ENCODE measurements at places on chromosomes 3 and 15. TPM values are rescaled to one million over a fixed set of nuclear protein-coding genes. Genes with fewer than 3 reads are reported as not detected.

Gene GOLGA8Q
- not detected for total RNA-seq

DNA sequence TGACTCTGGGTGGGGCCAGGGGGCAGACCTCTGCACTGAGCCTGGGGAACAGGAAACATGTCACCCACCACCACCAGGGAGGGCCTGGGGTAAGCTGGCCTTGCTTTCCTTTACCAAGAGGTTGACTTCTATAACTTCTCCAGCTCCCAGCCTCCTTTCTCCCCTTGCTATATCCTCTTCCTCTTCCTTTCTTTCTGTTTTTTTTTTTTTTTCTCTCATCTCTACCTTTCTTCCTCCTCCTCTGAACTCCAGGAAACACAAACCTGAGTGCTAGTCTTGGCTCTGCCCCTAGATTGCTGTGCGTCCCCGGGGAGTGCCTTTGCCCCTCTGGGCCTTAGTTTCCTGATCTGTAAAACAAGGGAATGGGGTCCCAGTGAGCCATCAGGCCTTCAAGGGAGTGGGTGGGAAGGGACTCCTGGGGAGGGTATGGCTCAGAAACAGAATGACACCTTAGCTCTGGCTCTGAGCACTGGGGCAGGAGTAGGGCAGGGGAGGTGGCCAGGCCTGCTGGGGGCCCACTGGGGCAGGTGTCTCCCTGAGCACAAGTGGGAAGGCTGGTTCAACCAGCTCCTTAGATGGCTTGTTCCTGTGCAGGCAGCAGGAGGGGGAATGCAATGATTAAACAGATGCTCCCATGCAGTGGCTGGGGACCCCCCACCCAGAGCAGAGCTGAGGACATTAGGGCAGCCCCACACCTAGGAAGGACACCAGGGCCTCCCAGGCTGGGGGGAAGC is 4.3 kb downstream of the SNX33 start:
- peaks cover 52% of the 10 kb centered on the region for H3K4me1 ChIP-seq
- peak overlapping the region; percentile 44 for H3K27ac ChIP-seq
- peaks cover 19% of the 10 kb centered on the region for H3K27me3 ChIP-seq
- peak overlapping the region; percentile 70 for H3K4me3 ChIP-seq
- DNase-seq, result no peak

- peak; percentile 42 for DNase-seq
- H3K27ac ChIP-seq, result peak overlapping the region; percentile 93
- peaks cover 31% of the 10 kb centered on the region for H3K4me1 ChIP-seq
- no peaks in the 10 kb centered on the region for H3K27me3 ChIP-seq
These were observed 99.0 kb downstream of the TMCC1 start for GRCh38 chr3:129794311-129795185.

GRCh38 chr3:141217389-141217788 is 14.2 kb upstream of the PXYLP1 start:
- peaks cover 1% of the 10 kb centered on the region for H3K27me3 ChIP-seq
- no peak overlapping the region for H3K27ac ChIP-seq
- H3K36me3 ChIP-seq, result no peaks in the 10 kb centered on the region
- no peaks in the 10 kb centered on the region for H3K4me1 ChIP-seq
- no peak for DNase-seq
- no peak overlapping the region for H3K4me3 ChIP-seq

Gene GPR171
- total RNA-seq, result not detected

GRCh38 chr15:68846851-68847439 is 26.2 kb upstream of the ANP32A start:
- no peak overlapping the region for H3K4me3 ChIP-seq
- DNase-seq, result no peak
- no peak overlapping the region for H3K27ac ChIP-seq

Gene TIMP4
- 0.69 TPM for total RNA-seq

Gene SLC22A13
- total RNA-seq, result 0.21 TPM

Gene GRIP2
- total RNA-seq, result 6.6 TPM

GRCh38 chr3:50124052-50124799 is 30.9 kb upstream of the SEMA3F start:
- peaks cover 6% of the 10 kb centered on the region for H3K4me1 ChIP-seq
- peaks cover 5% of the 10 kb centered on the region for H3K36me3 ChIP-seq
- no peak overlapping the region for H3K4me3 ChIP-seq
- no peak overlapping the region for H3K27ac ChIP-seq
- H3K27me3 ChIP-seq, result peaks cover 18% of the 10 kb centered on the region
- DNase-seq, result no peak

DNA sequence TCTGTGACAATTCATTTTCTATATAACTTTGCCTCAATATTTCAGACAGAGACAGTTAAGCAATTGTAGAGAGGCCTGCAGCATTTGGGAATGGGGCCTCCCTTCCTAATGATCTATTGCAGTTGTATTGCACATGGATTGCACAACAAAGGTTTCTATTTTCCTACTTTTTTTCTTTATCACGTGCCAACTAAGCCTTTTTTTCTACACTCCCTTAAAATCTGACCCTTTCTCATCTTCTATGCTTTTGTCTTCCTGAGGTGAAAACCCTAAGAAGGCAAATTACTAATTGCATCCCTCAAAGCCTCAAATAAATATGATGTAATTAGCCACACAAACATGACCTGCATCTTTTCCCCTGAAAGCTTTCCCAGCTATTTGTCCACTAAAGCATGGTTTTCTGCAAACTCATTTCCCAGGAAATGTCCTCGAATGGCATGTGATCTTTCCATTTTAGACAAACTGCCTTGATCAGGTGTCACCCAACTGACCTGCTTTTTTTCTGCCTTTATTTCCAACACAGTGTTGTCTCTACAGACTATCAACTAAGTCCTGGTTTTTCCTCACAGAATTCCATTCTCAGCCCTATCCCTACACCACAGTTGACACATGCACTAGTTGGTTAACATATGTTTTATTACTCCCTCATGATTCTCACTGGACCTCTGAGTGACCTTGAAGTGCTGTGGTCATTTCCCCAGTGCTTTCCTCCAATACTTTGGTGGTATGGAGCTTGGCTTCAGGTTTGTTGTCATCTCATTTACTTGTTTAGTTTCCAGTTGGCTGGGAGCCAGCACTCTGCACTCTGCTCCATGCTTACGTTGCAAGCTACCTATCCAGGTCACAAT is 31.9 kb upstream of the TSC22D2 start:
- no peak for DNase-seq
- H3K36me3 ChIP-seq, result no peaks in the 10 kb centered on the region
- H3K27ac ChIP-seq, result no peak overlapping the region
- peaks cover 4% of the 10 kb centered on the region for H3K4me1 ChIP-seq

Gene C3orf85
- total RNA-seq, result not detected

Gene XCR1
- not detected for total RNA-seq

DNA sequence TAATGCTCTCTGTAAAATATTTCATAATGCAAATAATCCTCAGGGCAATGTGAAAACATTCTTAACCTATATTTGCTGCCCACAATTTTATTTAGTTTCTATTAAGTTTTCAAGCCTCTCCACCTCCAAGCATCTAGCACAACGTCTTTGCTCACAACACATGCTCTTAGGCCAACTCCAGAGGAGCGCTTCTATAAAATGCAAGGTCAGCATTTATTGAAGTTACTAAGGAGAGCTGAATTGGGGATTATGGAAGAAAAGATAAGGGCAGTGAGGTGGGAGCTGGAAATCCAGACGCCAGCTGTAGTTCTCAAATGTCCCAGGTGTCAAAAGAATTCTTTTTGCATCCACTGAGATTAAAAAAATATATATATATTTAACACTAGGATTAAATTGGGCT is 996 bp downstream of the RABL3 start:
- H3K27ac ChIP-seq, result no peak overlapping the region
- DNase-seq, result no peak
- H3K27me3 ChIP-seq, result peaks cover 6% of the 10 kb centered on the region
- H3K4me1 ChIP-seq, result peaks cover 35% of the 10 kb centered on the region

- peaks cover 22% of the 10 kb centered on the region for H3K36me3 ChIP-seq
- DNase-seq, result no peak
- H3K4me3 ChIP-seq, result peak overlapping the region; percentile 31
These were observed 2.3 kb upstream of the C3orf62 start for GRCh38 chr3:49279376-49279775.

GRCh38 chr3:182909318-182910040 is 70.9 kb downstream of the DCUN1D1 start:
- peaks cover 4% of the 10 kb centered on the region for H3K36me3 ChIP-seq
- no peaks in the 10 kb centered on the region for H3K4me1 ChIP-seq
- no peak overlapping the region for H3K4me3 ChIP-seq
- no peak for DNase-seq
- H3K27ac ChIP-seq, result no peak overlapping the region
- no peaks in the 10 kb centered on the region for H3K27me3 ChIP-seq

GRCh38 chr3:161905520-161906132 is 409.0 kb downstream of the OTOL1 start:
- no peak for DNase-seq
- H3K27me3 ChIP-seq, result no peaks in the 10 kb centered on the region
- H3K4me1 ChIP-seq, result no peaks in the 10 kb centered on the region
- no peak overlapping the region for H3K4me3 ChIP-seq
- no peaks in the 10 kb centered on the region for H3K36me3 ChIP-seq

Gene MESP1
- not detected for total RNA-seq

DNA sequence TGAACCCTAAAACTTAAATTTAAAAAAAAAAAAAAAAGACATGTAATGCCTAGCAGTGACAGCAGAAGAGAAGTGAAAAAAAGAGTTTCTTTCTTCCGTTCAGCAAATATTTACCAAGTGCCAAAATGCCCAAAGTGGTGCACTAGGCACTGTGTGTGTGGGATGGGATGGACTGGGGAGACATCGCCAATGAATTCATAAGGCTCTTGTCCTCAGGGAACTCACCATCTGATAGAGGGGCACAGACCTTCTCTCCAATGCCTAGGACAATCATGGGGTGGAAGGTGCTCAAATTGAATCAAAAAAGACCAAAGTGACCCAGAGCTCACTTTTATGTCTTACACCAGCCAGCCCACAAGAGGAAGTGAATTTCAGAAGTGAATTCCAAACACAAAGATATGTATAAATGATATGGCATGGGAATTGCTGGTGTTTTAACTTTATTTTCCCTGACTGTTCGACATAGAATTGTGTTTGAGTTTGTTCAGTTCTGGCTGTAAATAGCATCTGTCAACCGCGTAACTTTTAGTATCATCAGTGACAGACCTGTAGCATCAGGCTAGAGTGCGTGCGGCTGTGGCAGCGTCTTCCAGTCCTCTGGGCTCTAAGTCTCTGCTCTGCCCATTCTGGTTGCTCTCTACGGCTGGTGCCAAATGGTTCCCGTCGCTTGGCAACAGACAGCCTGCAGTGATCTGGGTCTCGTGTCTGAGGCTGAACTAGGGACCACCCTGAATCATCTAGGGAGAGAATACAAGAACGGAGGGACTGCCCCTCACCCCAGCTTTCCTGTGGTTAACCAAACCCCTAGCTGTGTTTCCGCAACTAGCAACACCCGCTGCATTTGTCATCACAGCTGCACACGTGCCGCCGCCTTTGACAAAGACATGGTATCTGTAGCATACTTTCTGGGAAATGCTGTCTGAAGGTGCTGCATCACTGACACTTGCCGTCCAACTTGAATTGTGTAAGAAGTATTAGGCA is 154.0 kb upstream of the THBS1 start:
- no peak for DNase-seq
- no peaks in the 10 kb centered on the region for H3K36me3 ChIP-seq
- H3K27ac ChIP-seq, result no peak overlapping the region
- peaks cover 6% of the 10 kb centered on the region for H3K4me1 ChIP-seq

All from endothelial cell (in vitro differentiated cells).